ENCODE measurements at places on chromosomes 6 and 20. TPM values are rescaled to one million over a fixed set of nuclear protein-coding genes. Genes with fewer than 3 reads are reported as not detected.

Gene CCM2L
- 9.2 TPM for total RNA-seq

DNA sequence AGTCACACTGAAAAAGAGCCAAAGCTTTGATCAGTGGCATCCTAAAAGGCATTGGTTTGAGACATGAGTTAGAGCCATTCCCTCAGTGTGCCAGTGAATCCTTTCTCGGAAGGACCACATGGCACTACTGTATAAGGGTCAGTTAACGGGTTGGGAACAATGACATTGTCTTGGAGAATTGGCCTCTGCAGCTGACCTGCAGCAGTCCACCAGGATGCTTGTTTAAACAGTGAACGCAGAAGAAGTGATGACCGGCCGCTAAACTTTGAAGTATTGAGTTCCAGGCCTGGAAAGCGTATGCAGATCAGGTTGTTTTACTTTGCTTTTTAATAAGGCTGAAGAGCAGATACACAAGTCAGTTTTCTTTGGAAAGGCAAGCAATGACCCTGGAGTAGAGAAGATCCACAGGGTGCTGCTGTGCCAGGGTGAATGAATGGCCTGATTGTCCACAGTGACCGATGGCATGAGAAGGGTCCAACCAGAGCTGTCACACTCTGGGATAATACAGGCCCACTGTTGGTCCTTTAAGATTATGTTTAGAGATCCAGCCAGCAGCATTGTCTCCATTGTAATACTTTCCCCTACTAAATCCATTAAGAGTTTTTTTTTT, 57.8 kb downstream of the GMPR start:
- DNase-seq, result no peak

Gene ITCH
- 39.5 TPM for total RNA-seq

Gene RUNX2
- 0.79 TPM for total RNA-seq
